ENCODE measurements at places on chromosomes 16 and 17.
A peak's percentile ranks its signal among the peaks of the same experiment; 100 is the strongest.

- no peak for DNase-seq
Measured at GRCh38 chr16:66247516-66248481, 118.7 kb upstream of the CDH5 start.

DNA sequence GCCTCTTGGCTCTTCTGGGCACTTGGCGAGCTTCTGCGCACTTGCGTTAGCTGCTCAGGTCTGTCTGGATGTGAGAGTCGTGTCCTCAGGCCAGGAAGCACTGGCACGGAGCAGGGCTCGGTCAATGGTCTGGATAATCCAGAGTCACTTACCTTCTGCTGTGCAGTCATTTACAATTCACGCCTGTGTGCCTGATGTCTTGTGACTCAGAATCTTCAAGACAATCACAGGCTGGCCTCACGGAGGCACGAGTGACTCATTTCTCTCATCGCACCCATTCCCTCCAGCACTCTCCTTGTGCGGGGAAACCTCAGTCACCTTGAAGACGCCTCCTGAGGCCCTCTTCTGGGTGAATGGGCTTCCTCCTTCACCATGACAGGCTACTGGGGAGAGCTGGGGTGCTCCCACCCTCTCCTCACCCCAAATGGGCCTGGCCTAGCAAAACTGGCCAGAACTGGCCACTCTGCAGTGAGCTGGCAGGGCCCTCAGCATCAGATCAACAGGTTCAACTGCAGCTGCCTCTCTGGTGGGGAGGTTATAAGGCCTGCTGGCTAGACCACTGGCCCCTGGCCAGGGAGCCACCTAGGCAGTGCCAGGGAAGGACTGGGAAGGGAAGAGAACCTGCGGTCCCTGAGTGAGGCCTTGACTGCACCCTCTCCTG lies 1.9 kb upstream of the CAPN15 start:
- DNase-seq, result peak; percentile 77

GRCh38 chr16:87333101-87333500 lies 15.9 kb upstream of the C16orf95 start:
- no peak for DNase-seq

DNA sequence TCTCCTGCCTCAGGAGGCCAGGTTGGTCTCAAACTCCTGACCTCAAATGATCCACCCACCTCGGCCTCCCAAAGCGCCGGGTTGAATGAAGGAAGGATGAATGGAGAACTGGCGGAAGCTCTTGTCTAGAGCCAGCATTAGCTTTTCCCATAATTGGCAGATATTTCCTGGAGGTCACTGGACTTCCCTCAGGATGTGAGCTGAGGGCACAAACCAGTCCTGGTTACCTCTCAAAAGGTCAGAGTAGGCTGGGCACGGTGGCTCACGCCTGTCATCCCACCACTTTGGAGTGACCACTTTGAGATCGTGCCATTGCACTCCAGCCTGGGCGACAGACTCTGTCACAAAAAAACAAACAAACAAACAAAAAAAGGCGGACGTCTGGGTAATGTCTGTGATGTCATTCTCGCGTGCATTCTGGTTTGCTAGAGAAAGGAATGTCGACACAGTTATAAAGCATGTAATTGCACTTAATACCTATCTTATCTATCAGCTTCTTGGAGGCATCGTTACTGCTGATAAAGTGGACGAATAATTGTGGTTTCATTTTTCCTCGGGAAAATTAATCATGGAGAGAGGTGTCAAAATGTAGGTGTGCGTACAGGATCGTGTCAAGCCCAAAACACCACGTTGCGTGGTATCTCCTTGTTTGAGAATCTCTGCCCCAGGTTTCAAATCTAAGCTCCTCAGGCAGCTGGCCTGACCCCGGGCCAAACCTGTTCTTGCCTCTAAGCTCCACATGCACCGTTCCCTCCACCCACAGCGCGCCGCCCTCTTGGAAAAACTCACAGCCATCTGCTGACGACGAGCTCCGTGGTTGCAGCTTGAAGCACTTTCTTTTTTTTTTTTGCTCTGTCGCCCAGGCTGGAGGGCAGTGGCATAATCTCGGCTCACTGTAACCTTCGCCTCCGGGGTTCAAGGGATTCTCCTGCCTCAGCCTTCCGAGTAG lies 6.4 kb upstream of the CRK start:
- no peak for DNase-seq

- no peak for DNase-seq
Measured at GRCh38 chr17:60630352-60630751, 30.4 kb downstream of the PPM1D start.

GRCh38 chr16:89944773-89945172 lies 3.8 kb upstream of the DEF8 start:
- no peak for DNase-seq

DNA sequence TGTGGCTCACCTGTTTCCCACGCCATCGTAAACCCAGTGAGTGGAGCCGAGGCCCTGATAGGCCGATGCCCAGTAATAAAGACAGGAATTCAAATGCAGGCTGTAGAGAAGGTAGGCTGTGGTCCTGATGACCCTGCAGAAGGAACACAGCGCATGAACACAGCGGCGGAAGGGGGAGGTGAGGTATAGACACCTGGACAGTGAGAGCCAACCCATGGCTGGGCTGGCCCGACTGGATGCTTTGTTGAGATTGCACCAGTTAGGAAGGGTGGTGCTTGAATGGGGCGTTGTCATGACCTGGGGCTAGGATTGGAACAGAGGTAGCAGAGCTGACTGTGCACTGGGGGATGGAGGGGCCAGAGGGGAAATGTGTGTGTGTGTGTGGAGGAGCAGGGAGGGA lies 59.2 kb downstream of the CNGB1 start:
- no peak for DNase-seq

DNA sequence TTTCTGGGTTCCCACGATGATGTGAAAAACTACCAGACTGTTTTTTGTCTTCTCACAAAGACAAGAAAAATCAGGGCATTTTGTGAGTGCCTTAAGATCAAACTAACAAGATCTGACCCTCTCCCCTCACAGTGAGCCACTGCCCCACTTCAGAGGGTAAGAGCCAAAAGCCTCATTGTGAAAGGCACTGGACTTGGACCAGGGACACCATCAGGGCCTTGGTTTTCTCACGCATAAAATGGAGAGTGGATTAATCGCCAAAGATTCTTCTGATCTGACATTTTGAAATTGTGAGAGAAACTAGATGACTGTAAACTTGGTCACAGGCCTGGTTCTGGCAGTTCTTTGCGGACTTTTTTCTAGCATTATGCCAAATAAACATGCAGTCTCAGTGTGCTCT lies 21.0 kb upstream of the ENDOV start:
- no peak for DNase-seq

DNA sequence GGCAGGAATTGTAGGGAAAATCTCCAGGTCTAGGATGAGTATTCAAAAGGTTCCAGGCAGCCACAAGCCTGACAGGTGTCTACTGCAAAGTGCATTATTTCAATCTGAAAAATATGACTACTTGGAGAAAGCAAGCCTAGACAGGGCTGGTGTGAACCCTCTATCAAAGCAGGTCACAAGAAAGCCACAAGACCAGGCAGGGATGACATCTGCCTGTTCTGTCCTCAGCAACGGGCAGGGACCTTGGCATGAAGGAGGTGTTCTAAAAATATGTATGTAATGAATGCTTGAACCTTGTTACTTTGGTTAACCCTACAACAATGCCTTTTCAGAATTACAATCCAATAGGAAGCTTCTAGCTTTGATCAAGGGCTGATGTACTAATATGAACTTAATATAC lies 1.2 kb upstream of the COX6A2 start:
- no peak for DNase-seq

GRCh38 chr17:78973196-78973595 lies 6.5 kb downstream of the LGALS3BP start:
- no peak for DNase-seq

GRCh38 chr16:68972720-68973119 lies 129.4 kb downstream of the TANGO6 start:
- DNase-seq, result no peak

DNA sequence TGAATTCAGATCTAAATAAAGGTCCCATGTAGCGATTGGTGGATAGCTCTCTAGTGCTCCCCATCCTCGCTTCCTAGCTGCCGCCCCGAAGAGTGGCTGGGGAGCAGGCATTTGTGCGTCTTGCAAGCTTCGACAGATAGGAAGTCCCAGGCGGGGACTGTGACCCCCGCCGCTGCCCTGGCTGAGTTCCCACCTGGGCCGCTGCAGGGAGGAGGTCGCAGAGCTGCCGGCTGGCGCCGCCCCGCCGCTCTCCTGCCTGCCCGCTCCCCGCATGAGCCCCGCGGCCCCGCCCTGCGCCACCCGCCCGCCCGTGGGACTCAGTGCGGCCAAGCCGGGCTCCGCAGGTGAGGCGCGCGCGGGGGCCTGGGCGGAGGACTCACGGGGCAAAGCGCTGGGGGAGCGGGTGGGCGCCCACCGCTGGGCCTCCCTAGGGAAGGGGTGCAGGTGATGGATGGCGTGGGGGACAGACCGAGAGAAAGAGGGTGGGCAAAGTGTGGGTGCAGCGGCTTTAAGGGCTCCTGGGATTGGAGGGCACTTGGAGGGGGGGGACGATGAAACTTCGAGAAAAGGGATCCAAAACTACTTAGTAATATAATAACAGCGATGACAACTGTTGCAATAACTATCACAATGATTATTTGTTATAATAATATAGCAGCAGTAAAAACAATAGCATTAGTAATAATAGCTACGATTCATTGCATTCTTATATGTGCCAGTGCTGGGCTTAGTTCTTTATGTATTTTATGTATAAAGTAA lies at the start of gene OTOA:
Gene OTOA (plus strand): TSS at position 80 of the 759 bp plus-strand sequence. CDS start 14,547 bp downstream, outside the sequence.
- peak; percentile 15 for DNase-seq

GRCh38 chr16:85170590-85171003 lies 58.3 kb upstream of the CIBAR2 start:
- no peak for DNase-seq

GRCh38 chr17:37541880-37542660 lies 52.4 kb downstream of the DUSP14 start:
- DNase-seq, result no peak

- DNase-seq, result no peak
Measured at GRCh38 chr17:76337413-76337777, 16.3 kb downstream of the PRPSAP1 start.

GRCh38 chr16:23753908-23754593 lies 775 bp upstream of the CHP2 start:
- DNase-seq, result no peak

DNA sequence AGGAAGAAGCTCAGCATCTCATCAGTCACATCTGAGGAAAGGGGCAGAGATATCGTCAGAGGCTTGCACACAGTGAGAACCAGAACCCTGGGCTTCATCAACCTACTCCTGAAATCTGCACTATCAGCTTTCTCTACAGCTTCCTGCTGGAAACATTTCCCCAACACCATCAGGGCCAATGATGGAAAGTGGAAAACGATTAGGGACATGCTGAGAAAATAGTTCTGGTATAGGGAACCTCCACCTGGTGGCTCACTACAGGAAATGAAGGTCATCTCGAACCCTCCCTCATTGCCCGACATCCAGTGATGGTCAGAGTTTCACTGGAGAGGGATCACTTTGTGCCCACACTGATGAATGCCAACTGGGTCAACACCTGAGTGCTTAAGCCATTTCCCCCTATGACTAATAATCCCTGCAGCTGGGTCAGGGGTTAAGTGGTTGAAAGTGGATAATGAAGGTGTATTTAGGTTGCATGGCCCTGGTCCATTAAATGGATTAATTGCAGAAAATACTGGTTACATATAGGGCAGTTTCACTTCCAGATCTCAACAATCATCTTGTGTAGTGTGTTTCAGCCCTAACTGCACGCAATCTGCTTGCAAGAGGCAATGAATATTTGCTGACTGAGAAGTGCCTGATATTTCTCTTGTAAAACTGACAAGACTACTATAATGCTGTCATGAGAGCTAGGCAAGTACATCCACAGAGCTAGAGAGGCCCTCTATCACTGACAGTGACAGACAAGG lies 43.1 kb upstream of the GSG1L start:
- no peak for DNase-seq

DNA sequence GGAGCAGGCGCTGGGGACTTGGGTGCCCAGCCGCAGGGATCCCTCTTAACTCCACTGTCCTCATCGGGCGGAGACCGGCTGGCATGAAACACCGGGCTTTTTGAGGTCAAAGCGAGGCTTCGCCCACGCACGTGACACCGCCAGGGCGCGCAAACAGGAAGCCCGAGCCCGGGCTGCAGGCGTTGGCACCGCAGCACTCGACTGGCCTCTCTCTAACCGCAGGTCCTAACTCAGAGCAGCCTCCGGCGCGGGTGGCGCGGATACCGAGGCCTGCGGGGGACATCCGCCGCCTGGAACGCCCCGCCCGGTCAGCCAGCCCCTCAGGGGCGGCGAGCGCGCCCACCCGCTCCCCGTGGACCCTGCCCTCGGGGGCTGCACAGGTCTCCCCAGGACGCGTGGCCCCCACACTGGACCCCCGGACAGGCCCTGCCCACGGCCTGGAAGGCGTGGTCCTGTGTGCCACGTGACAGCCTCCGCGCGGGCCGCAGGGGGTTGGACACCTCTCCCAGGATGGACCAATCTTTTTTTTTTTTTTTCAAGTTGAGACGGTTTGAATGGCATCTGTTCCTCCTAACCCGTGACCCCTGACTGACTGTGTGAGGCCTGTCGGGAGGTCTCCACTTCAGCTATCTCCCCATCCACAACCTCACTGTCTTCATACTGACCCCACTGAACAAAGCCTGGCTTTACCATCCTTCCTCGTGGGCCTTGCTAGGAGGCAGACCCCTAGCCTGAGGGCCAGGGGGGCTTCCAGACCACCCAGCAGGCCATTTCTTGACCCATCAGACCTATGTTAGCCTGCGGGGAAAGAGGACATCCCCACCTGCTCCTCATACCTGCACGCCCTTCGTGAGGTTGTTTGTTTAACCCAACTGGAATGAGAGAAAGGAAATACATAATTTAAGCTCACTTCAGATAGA lies 8.4 kb upstream of the SLC47A2 start:
- peak; percentile 39 for DNase-seq

GRCh38 chr16:68656751-68657150 lies 11.6 kb downstream of the CDH3 start:
- DNase-seq, result no peak

DNA sequence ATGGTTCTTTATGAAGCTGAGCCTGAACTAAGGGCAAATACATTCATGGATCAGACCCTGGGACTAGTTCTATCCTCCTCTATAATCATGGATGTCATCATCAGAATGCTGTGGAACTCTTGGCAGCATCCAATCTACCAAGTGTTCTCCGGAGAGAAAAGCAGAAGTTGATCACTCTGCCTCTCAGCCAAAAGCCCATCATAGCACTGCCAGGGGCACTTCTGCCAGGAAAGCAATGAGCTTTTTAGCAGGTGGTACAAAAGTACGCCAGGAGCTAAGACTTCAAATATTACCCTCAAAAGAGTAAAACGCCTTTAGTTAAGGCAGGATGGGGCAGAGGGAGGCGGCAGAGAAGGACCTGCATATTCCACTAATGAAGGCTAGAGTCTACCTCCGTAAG lies 279.0 kb downstream of the SLC39A11 start:
- DNase-seq, result no peak
